ENCODE measurements at places on chromosomes 11 and 22.

GRCh38 chr11:12017243-12017678 is 8.8 kb upstream of the DKK3 start:
- peak; percentile 36 for DNase-seq

GRCh38 chr22:46484156-46484860 is 53.1 kb downstream of the CELSR1 start:
- DNase-seq: no peak

GRCh38 chr11:101916422-101916821 is at the start of gene ANGPTL5:
Gene ANGPTL5 (minus strand): TSS chr11:101916522. CDS start chr11:101907909, 8,613 bp downstream.
- no peak for DNase-seq

- DNase-seq: no peak
These were observed 124.2 kb downstream of the ARL14EP start for GRCh38 chr11:30447058-30447640.

GRCh38 chr11:121210445-121211080 is 82.0 kb upstream of the SC5D start:
- no peak for DNase-seq

DNA sequence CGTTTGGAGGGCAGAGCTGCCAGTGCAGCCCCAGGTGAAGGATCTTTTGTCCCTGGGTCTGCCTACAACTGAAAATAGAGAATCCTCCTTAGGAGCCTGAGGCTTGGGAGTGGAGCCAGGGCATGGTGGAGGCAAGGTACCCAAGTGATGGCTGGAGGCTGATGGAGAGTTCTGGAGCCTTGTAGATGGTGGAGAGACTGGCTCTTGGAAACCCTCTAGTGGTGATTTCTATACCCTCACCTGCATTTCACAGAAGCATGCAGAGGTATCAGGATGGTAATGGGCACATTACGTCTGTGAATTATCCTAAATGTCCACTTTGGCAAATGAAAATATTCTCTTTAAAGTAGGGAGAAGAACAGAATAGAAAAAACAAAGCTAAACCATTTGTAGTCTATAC is 44.4 kb downstream of the INSC start:
- DNase-seq: peak; percentile 65

DNA sequence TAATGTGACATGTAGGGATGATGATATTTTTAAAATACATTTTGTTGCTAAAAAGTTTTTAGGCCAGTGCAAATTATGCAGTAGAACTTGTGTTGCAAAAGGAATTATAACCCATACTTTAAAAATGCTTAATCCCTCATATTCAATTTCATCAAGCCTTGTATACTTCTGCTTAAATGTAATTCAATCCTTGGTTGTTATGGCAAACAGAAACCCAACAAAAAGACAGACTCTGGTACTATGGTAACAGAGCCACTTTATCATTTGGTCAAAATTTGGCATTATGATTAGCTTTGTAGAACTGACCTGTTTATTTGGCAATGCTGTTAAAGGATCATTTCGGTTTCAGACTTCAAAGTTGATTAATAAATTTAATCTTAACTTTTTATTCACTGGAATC is 284.8 kb downstream of the TMEM135 start:
- DNase-seq: no peak

DNA sequence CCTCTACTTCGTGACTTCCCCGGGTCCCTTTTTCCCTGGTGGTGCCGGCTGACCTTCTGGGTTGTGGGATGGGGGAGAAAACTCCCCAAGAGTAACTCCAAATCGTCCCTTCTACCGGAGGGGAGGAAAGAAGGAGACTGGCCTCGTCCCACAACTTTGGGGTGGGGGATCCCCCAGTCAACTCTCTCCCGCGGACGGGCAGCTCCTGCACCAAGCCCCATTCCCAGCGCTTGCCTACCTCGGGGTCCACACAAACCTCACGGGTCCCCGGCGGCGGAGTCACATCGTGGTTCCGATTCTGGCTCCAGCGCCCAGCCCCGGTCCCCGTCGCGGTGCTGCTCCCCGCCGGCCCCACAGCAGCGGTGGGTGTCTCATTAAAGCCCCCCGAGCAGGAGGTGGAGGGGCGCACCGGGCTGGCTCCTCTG is 317 bp downstream of the BDNF start:
- DNase-seq: no peak

DNA sequence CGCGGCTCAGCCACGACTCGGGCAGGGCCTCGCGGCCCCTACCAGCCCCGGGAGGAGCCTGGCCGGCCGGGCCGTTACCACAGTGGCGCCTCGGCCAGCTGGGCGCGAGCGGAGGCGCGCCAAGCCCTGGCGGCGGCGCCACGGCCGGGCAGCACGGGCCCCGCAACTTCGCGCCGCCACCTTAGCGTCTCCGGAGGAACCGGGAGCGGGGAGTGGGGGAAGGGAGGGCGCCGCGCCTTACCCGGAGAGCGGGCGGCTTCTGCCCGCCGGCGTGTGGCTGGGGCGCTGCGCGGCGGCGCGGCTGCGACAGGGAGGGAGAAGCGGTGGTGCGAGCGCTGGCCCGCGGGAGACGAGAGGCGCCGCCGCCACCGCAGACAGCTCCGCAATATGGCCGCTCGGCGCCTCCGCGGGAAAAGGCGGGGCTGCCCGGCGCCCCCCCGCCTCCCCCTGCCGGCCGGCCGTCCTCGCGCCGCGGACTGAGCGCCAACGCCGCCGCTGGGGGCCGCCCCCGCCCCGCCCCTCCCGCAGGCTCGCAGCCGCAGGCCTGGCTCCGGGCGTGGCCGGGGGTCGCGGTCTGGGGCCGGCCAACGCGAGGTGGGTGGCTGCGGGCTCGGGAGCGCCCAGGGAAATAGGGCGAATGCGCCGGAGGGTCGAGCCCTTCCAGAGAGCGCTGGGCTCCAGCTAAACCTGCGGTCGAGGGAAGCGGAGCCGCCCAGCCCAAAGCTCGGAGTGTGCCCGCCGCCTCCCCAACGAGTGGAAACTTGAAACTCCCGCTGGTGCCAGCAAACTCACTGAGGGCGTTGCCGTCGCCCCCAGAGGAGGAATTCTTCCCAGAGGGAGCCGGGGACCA is at the start of gene RDX:
Gene RDX (minus strand): TSS at position 389 of the 850 bp plus-strand sequence. CDS start 16,922 bp downstream, outside the sequence.
- DNase-seq: peak; percentile 80

- peak; percentile 44 for DNase-seq
These were observed 48.6 kb downstream of the ELFN2 start for GRCh38 chr22:37378642-37379058.

GRCh38 chr11:112229746-112230433 is 3.7 kb downstream of the PTS start:
- no peak for DNase-seq

- DNase-seq: peak; percentile 72
These were observed 2.8 kb downstream of the PARVB start for GRCh38 chr22:44026630-44027511.

GRCh38 chr11:76102802-76103201 is 103.5 kb downstream of the WNT11 start:
- no peak for DNase-seq

DNA sequence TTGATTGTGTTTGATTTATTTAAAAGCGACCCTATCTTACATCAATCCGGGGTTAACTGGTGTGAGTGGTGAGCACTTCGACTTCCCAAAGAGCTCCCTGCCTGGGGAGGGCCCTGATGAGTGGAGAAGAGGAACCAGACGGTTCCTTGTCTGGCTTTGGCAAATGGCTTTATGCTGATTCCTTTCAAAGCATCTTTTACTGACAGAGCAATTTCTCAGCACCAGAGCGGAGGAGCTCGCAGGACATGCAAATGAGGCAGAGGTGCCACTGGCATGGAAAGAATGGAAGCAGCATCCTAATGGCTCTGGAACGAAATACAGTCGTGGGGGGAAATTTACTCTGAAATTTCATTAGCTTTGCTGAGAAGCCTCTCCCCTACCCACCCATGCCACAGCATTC is 410.9 kb upstream of the B3GAT1 start:
- DNase-seq: no peak

- DNase-seq: no peak
These were observed 85.6 kb downstream of the KIRREL3 start for GRCh38 chr11:126914941-126915340.

- DNase-seq: no peak
These were observed 2.8 kb upstream of the LZTR1 start for GRCh38 chr22:20979243-20979809.

- DNase-seq: peak; percentile 50
These were observed 58.2 kb downstream of the YAP1 start for GRCh38 chr11:102168481-102168880.

- no peak for DNase-seq
These were observed 68.9 kb downstream of the ZBTB16 start for GRCh38 chr11:114128399-114128798.

GRCh38 chr11:34680206-34680605 is 59.3 kb downstream of the EHF start:
- DNase-seq: peak; percentile 64

- DNase-seq: no peak
These were observed 59.8 kb upstream of the PRR5 start for GRCh38 chr22:44642096-44642644.

GRCh38 chr11:60338053-60338452 is 11.0 kb downstream of the MS4A6E start:
- DNase-seq: no peak

DNA sequence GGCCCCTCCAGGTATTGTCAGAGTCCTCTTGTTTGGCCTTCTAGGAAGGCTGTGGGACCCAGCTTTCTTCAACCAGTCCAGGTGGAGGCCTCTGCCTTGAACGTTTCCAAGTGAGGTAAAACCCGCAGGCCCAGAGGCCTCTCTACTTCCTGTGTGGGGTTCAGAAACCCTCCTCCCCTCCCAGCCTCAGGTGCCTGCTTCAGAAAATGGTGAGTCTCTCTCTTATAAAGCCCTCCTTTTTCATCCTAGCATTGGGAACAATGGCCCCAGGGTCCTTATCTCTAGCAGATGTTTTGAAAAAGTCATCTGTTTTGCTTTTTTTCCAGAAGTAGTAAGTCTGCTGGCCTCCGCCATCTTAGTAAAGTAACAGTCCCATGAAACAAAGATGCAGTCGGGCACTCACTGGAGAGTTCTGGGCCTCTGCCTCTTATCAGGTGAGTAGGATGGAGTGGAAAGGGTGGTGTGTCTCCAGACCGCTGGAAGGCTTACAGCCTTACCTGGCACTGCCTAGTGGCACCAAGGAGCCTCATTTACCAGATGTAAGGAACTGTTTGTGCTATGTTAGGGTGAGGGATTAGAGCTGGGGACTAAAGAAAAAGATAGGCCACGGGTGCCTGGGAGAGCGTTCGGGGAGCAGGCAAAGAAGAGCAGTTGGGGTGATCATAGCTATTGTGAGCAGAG is at the start of gene CD3E:
Gene CD3E (plus strand): TSS at position 163 of the 681 bp plus-strand sequence. CDS start 223 bp downstream, at position 386.
- no peak for DNase-seq

- peak; percentile 93 for DNase-seq
These were observed 188.3 kb downstream of the OPCML start for GRCh38 chr11:133343951-133344350.

GRCh38 chr11:120527111-120527761 is 15.7 kb downstream of the GRIK4 start:
- peak; percentile 30 for DNase-seq

DNA sequence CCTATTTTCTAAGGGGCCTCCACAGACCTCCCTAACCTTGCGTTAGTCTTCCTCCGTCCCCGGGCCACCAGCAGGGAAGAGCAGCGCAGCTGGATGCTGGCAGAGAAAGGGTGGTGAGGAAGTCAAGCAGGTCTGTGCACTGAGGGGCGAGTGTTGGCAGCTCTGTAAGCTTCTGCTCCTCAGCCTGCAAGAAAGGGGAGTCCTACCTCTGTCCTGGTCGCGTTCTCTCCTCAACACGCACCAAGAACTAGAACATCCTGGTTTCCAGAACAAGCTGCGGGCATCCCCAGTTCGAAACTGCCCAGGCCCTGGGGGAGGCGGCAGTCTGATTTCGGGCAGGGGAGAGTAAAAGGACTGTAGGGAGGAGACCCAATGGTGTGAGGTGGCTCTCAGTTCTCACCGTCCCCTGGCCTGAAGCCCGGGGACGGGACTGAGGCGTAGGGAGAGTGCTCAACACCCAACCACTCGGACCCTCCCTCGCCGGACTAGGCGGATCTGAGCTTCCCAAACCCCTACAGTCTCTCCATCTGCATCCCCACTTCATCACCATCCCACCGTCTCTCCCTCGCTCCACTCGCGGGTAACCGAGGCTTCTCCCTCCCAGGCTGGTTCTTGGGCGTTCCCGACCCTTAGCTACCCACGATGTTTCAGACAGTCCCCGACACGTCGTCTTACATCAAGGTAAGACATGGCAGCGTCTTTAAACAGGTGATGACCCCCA is 7.7 kb upstream of the FLI1 start:
- DNase-seq: no peak

- no peak for DNase-seq
These were observed 38.2 kb downstream of the TRIOBP start for GRCh38 chr22:37734964-37735451.

DNA sequence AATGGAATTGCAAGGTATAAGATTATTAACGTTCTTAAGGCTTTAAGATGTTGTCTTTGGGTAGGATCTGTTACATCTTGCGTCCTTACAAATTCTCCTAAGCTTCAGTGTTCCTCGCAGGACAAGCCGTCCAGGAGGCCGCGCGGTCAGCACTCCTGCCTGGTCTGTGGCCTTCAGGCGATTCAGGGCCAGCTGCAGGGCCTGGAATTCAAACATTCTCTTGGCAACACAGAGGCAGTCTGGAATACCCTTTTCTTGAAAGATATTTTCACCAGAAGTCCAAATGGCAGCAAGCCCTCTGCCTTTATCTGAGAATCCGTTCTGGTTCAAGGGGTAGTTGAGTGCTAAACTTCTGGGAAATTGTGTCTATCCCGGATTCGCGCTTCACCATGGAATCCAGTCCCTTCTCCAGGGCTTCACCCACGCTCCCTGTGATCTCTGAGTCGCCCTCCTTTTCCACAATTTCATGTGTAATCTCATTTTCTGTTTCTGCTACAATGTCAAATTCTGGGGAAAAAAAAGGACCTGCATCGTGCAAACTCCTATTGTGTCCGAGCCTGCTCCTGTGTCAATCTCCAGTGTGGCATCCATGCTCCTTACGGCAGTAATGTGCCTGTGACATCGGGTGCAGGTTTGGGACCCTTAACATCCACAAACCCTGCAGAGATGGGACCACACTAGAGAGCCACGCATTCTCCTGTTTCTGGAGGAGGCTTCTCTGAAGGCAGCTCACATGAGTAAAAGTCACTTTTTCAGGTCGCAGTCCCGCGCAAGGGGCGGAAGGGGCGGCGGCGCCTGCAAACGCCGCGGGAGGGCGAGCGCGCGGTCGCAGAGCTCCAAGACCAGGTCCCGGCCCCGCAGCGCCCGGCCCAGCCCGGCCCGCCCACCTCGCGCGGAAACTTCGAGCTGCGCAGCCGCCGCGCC is 25.4 kb upstream of the SORL1 start:
- DNase-seq: no peak

All from HT1080 (cell line).